ENCODE measurements at places on chromosomes 16 and 17.

- no peak for DNase-seq
Observed at GRCh38 chr17:12765548-12765947, 23.8 kb upstream of the ARHGAP44 start.

DNA sequence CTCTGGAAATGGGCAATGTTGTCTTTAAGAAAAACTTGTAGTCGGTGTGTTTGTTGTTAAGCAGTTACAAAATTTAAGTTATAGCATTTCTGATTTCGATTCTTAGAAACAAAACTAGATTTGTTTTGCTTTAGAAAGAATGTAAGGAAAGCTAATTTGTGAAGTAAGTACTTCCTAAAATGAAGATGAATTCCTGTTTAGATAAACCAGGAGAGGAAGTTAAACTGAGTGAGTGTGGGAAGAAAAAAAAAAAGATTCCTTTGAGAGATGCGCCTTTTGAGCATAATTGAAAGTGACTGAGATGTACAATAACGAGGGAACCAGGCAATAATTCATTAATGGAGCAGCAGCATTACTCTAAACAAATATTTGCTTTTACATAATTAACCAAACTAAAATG is 52.4 kb upstream of the ALOX12 start:
- no peak for DNase-seq

DNA sequence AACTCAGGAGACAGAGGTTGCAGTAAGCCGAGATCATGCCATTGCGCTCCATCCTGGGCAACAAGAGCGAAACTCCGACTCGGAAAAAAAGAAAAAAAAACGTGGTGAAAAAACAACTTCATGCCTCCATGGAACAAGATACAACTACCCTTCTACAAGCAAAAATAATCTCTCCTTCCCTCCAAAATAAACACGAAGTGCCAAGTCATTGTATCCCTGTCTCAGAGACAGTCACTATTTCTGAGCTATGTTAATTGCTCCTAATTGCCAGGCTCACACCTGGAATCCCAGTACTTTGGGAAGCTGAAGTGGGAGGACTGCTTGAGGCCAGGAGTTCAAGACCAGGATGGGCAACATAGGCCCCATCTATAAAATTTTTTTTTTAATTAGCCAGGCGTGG is 19.0 kb upstream of the SLC16A5 start:
- no peak for DNase-seq

DNA sequence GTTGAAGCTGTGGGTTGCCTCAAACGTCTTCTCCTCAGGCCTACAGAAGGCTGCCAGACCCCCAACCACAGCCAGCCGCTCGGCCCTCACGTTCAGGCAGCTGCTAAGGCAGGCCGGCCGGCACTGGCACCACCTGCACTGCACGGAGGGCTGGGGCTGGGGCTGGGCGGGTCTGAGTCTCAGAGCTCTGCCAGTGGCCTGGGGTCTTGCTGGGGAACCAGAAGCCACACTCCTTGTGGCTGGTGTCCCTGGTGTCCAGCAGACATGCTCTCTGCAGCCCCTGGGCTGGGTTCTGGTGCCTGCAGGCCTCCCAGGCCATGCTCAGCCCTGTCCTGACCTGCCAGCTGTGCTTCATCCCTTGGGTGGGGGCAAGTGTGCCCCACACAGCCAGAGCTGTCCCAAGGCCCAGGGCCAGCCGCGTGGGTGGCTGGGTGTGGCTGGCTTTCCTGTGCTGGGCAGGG is 42.0 kb downstream of the BAHCC1 start:
- DNase-seq = no peak
